ENCODE measurements at places on chromosomes 4 and X. TPM values are rescaled to one million over a fixed set of nuclear protein-coding genes. Genes with fewer than 3 reads are reported as not detected.

DNA sequence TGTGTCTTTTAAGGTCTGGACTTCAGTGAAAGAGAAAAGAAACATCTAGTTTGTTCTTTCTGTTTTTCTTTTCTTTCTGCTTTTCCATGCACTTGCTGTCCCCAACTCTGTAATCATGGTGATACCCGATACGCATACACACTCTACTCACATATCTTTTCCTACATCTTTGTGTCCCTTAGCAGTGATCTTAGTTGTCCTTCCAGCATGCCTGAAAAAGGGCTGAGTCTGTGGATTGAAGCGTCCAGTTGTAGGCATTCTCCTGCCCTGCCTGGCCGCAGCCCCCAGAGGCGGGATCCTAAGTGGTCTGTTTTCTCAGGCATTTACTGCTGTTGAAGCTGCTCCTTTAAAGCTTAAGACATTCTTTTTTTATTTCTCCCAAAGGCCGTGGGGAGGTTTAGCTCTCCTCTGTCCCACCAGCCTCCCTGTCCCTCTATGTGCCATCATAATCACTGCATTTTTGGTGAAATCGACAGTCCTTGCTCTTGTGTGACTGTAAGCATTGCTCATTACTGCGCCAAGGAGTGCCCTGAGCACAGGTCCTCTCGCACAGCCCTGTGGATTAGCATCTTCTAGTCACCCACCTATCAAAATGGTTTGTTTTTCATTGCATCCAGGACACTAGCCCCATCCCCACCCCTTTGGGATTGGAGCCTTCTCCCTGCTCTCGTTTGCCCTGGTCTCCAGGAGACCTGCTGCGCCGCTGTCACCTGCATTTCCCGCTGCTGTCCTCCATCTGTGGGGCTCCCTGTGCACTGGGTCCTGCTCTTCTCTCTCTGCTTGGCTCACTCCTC is 4.4 kb downstream of the RGS12 start:
- no peaks in the 10 kb centered on the region for H3K36me3 ChIP-seq
- no peaks in the 10 kb centered on the region for H3K27me3 ChIP-seq
- peaks cover 27% of the 10 kb centered on the region for H3K4me1 ChIP-seq
- no peak for DNase-seq

DNA sequence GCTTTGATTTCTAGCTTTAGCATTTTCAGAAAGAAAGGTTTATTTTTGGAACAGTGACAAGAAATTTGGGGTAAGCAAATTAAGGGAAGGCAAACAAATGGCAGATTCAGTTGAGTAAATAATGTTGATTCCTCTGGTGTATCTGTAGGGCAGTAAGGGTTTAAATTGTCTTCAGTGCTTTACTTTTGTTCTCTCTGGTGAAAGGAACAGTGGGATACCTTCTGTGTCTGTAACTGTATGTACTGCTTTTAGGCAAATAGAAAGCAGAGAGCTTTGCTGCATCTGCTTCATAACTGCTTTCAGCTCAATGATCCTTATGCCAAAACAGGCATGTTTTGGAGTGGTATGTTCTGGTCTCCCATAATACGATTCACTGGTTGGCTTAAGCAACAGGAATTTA is 932.1 kb upstream of the SLIT2 start:
- no peak overlapping the region for H3K4me3 ChIP-seq
- H3K27me3 ChIP-seq = no peaks in the 10 kb centered on the region
- no peak overlapping the region for H3K27ac ChIP-seq
- peaks cover 7% of the 10 kb centered on the region for H3K4me1 ChIP-seq
- H3K36me3 ChIP-seq = no peaks in the 10 kb centered on the region
- DNase-seq = no peak

Gene ATP8A1
- 11.5 TPM for total RNA-seq

Gene ATP11C
- total RNA-seq = 31.8 TPM

DNA sequence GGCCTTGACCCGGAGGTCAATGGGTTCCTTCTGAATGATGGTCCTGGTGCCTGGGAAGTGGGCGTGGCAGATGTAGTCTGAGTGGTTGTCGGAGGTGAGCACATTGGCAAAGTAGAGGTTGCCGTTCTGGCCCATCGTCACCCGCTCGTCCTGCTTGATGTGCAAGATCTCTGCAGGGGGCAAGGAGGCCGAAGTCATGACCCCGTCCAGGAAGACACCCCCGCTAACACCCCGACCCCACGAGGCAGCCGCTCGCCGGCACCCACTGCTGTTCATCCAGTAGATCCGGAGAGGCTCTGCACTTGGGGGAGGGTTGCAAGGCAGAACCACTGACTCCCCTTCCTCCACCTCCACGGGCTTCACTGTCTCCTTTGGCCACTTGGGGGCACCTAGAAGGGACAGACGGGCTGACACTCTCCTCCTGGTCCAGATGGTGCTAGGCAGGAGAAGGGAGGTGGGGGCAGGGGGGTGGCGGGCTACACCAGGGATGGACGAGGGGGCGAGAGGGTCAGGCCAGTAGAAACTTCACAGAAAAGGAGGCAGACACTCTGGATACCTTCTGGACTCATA is 15.1 kb downstream of the L1CAM start:
- no peak overlapping the region for H3K27ac ChIP-seq
- DNase-seq = no peak
- H3K4me3 ChIP-seq = no peak overlapping the region
- H3K27me3 ChIP-seq = no peaks in the 10 kb centered on the region
- no peaks in the 10 kb centered on the region for H3K4me1 ChIP-seq

Gene TRIM61
- 0.22 TPM for total RNA-seq

Gene C4orf17
- total RNA-seq = not detected

GRCh38 chr4:19835429-19835828 is 416.3 kb upstream of the SLIT2 start:
- no peak for DNase-seq
- H3K4me1 ChIP-seq = no peaks in the 10 kb centered on the region
- H3K27me3 ChIP-seq = no peaks in the 10 kb centered on the region
- H3K27ac ChIP-seq = no peak overlapping the region
- H3K4me3 ChIP-seq = no peak overlapping the region
- no peaks in the 10 kb centered on the region for H3K36me3 ChIP-seq

Gene CENPE
- 50.8 TPM for total RNA-seq

DNA sequence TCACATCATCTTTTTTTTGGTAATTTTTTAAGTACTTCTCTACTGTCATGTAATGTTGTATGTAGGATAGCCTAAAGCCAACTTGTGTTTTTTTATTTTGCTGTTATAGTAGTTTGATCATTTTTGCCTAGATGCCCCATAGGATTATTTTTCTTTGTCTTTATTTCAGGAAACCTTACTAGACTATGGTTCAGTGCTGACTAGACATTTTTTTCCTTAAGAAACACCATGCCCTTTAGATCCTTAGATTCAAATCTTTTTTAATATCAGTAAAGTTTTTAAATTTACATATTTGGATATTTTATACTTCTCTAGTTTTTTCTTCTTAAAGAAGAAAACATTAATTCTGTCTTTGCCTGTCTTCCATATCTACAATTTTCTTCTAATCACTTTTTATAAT is 221.3 kb downstream of the IDS start:
- no peak for DNase-seq
- no peak overlapping the region for H3K27ac ChIP-seq
- H3K4me1 ChIP-seq = no peaks in the 10 kb centered on the region
- H3K36me3 ChIP-seq = no peaks in the 10 kb centered on the region
- H3K4me3 ChIP-seq = no peak overlapping the region

Gene MTTP
- not detected for total RNA-seq

Gene HSD17B13
- not detected for total RNA-seq

- no peak overlapping the region for H3K27ac ChIP-seq
- no peak for DNase-seq
- H3K4me3 ChIP-seq = no peak overlapping the region
- no peaks in the 10 kb centered on the region for H3K36me3 ChIP-seq
- no peaks in the 10 kb centered on the region for H3K27me3 ChIP-seq
Measured at GRCh38 chrX:7065473-7065872, 82.0 kb upstream of the STS start.

Gene UVSSA
- total RNA-seq = 14.9 TPM

DNA sequence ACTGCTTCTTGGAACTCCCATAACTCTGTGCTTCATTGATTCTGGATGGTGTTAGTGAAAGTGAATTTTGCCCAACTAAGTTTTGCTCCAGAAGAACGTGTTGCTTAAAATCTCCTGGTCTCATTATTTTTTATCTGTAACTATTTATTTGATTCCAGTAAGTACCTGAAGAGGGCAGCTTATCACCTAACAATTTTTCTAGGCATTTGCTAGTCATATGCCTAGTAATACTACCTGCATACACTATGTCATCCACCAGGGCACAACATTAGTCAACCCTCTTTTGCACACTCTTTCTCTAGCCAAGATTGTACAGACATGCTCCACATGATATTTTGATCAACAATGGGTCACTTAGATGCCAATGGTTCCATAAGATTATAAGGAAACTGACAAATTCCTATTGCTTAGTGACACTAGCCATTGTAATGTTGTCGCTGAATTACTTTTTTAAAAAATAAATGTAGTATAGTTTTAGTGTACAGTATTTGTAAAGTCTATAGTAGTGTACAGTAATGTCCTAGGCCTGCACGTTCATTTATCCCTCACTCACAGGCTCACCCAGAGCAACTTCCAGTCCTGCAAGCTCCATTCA is 499.9 kb upstream of the AADAT start:
- DNase-seq = no peak
- H3K4me1 ChIP-seq = no peaks in the 10 kb centered on the region
- no peak overlapping the region for H3K4me3 ChIP-seq
- H3K27ac ChIP-seq = no peak overlapping the region

DNA sequence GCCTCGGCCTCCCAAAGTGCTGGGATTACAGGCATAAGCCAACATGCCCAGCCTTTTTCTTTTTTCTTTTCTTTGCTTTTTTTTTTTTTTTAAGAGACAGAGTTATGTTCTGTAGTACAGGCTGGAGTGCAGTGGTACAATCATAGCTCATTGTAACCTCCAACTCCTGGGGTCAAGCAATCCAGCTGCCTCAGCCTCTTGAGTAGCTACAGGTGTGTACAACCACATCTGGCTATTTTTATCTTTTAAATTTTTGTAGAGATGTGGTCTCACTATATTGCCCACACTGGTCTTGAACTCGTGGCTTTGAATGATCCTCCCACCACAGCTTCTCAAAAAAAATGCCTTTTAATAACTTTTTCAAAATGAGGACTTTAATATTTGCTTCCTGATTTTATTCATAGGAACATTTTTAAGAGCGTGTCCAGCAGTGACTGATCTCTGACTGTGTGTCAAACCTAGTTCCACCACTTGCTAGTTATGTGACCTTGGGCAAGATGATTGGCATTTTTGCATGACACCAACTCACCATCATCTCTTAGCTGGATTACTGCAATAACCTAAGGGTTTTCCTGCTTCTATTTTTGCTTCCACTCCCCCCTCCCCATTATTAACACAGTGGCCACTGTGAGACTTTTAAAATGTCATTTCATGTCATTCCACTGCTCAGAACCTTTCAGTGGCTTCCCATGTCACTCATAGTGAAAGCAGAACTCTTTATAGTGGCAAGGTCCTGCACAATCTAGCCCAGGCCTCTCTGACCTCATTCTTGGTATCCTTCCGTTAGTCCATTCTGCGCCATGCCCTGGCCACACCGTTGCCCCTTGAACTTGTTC is 4.5 kb upstream of the TNIP3 start:
- H3K36me3 ChIP-seq = no peaks in the 10 kb centered on the region
- H3K27me3 ChIP-seq = no peaks in the 10 kb centered on the region
- H3K27ac ChIP-seq = no peak overlapping the region
- no peak overlapping the region for H3K4me3 ChIP-seq

Gene TCEAL5
- not detected for total RNA-seq

DNA sequence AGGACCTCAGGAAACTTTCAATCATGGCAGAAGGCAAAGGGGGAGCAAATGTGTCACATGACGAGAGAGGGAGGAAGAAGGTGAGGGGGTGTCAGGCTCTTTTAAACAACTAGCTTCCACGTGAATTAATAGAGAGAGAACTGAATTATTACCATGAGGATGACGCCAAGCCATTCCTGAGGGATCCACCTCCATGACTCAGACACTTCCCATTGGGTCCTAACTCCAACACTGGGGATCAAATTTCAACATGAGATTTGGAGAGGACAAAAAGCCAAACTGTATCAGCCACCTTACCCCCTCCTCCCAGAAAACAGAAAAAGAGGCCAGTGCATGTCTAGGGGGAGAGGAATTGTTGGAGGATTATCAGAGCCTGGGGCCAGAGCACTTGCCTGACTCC is 40.4 kb upstream of the LAS1L start:
- H3K4me3 ChIP-seq = no peak overlapping the region
- no peaks in the 10 kb centered on the region for H3K27me3 ChIP-seq
- H3K27ac ChIP-seq = no peak overlapping the region

DNA sequence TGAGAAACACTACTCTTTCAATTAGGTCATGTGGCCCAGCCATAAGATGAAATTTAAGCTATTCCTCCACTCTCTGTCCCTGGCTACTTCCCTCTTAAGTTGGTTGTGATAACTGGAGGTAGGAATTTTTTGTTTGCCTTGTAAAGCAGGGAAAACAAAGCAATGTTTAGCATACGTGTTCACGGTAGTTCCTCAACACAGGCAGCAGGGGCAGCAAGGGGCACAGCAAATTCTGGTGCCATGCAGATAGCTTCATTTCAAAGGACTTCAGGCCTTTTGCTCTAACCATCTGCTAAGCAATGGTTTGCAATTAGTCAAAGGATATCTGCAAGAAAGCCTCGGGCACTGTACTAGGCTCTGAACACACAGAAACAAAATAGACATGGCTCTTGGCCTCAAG is 330.2 kb downstream of the ZIC3 start:
- no peak overlapping the region for H3K27ac ChIP-seq
- no peaks in the 10 kb centered on the region for H3K36me3 ChIP-seq
- H3K4me1 ChIP-seq = no peaks in the 10 kb centered on the region
- DNase-seq = no peak

Gene PABPC1L2A
- not detected for total RNA-seq

GRCh38 chrX:15946783-15947580 is 92.4 kb upstream of the AP1S2 start:
- no peaks in the 10 kb centered on the region for H3K27me3 ChIP-seq
- no peak overlapping the region for H3K27ac ChIP-seq
- no peak overlapping the region for H3K4me3 ChIP-seq
- DNase-seq = no peak
- peaks cover 14% of the 10 kb centered on the region for H3K4me1 ChIP-seq
- no peaks in the 10 kb centered on the region for H3K36me3 ChIP-seq

DNA sequence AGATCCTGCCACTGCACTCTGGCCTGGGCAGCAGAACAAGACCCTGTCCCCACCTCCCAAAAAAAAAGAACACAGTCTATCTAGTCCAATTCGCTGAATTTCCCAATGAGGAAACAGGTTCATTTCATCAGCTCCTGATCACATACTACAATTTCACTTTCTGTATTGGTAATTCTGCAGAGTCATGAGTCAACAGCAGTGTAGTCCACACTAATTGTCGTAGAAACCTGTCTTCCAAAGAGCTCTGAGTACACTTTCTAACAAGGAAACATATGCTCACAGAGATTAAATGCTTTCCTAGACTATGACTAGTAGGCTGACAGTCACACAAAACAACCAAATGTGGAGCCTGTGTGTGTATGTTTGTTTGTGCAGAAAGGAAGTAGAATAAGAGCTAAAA is 91.9 kb downstream of the GPC4 start:
- H3K4me1 ChIP-seq = no peaks in the 10 kb centered on the region
- no peak overlapping the region for H3K27ac ChIP-seq
- H3K36me3 ChIP-seq = no peaks in the 10 kb centered on the region
- H3K27me3 ChIP-seq = no peaks in the 10 kb centered on the region
